Activated naive CD8-positive, alpha-beta T cell treated with anti-CD3 and anti-CD28 coated beads, Interleukin-2, amount 50 U/mL, for 24 hours (primary cell): ENCODE measurements at places on chromosomes 4 and X.

- H3K36me3 ChIP-seq: no peaks in the 10 kb centered on the region
- H3K27ac ChIP-seq: no peak overlapping the region
- H3K27me3 ChIP-seq: no peaks in the 10 kb centered on the region
- H3K4me3 ChIP-seq: no peak overlapping the region
- DNase-seq: no peak
Measured at GRCh38 chr4:62814510-62815047, 1594.7 kb downstream of the TECRL start.

DNA sequence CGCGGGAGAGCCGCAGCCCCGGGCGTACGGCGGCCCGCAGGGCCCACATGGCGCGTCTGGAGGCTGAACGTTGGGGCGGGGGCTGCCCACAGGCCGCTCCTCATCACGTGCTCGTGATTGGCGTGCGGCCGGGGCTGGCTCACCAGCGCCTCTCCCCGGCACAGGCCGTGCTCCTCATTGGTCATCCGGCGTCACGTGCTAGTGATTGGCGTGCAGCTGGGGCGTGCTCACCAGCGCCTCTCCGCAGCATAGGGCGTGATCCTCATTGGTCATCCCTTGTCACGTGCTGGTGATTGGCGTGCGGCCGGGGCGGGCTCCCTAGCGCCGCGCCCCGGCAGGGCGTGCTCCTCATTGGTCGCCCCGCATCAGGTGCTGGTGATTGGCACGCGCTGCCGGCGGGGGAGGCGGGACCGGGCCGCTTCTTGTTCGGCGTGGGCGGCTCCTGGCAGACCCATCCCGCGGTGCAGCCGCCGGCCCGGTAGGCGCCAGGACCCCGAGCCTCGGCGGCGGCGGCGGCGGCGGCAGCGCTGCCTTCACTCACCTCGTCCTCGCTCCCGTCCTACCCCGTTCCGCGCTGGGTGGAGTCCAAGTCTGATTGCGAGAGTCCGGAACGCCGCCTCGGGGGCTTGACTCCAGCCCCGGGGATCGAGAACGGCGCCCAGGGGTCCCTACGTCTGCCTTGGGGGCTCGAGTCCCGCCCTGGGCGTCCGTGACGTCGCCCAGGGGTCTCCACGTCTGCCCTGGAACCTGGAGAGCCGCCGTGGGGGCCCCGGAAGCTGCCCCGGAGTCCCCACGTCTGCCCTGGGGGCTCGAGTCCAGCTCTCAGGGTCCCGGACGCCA, at the start of gene GTPBP6:
TSS of gene GTPBP6 (minus strand) at position 58 of the 840 bp plus-strand sequence. CDS start at position 49, 9 bp downstream.
- H3K36me3 ChIP-seq: peaks cover 9% of the 10 kb centered on the region
- H3K27ac ChIP-seq: peak within 1 kb of the TSS; percentile 97
- peaks cover 35% of the 10 kb centered on the region for H3K4me1 ChIP-seq
- peak; percentile 98 for DNase-seq
- peak within 1 kb of the TSS; percentile 87 for H3K4me3 ChIP-seq
- H3K27me3 ChIP-seq: peaks cover 4% of the 10 kb centered on the region

- H3K4me1 ChIP-seq: peaks cover 39% of the 10 kb centered on the region
- H3K27ac ChIP-seq: no peak overlapping the region
- peaks cover 84% of the 10 kb centered on the region for H3K36me3 ChIP-seq
Measured at GRCh38 chr4:106339431-106339830, 23.1 kb downstream of the AIMP1 start.

DNA sequence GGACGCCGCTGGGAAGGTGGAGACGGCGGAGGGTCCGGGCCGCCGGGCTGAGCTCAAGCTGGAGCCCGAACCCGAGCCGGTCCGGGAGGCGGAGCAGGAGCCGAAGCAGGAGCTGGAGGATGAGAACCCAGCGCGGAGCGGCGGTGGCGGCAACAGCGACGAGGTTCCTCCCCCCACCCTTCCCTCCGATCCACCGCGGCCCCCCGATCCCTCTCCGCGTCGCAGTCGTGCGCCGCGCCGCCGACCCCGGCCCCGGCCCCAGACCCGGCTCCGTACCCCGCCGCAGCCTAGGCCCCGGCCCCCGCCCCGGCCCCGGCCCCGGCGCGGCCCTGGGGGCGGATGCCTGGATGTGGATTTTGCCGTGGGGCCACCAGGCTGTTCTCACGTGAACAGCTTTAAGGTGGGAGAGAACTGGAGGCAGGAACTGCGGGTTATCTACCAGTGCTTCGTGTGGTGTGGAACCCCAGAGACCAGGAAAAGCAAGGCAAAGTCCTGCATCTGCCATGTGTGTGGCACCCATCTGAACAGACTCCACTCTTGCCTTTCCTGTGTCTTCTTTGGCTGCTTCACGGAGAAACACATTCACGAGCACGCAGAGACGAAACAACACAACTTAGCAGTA, 483 bp downstream of the USP27X start:
- DNase-seq: no peak
- peaks cover 29% of the 10 kb centered on the region for H3K4me1 ChIP-seq
- no peak overlapping the region for H3K27ac ChIP-seq
- H3K36me3 ChIP-seq: no peaks in the 10 kb centered on the region

GRCh38 chr4:158347556-158347955, 137.3 kb downstream of the TMEM144 start:
- no peaks in the 10 kb centered on the region for H3K36me3 ChIP-seq
- DNase-seq: no peak
- no peak overlapping the region for H3K27ac ChIP-seq
- no peaks in the 10 kb centered on the region for H3K27me3 ChIP-seq

- peaks cover 3% of the 10 kb centered on the region for H3K27me3 ChIP-seq
- H3K4me3 ChIP-seq: no peak overlapping the region
- no peaks in the 10 kb centered on the region for H3K4me1 ChIP-seq
- no peak overlapping the region for H3K27ac ChIP-seq
Measured at GRCh38 chrX:38069273-38069672, 62.9 kb downstream of the SYTL5 start.

DNA sequence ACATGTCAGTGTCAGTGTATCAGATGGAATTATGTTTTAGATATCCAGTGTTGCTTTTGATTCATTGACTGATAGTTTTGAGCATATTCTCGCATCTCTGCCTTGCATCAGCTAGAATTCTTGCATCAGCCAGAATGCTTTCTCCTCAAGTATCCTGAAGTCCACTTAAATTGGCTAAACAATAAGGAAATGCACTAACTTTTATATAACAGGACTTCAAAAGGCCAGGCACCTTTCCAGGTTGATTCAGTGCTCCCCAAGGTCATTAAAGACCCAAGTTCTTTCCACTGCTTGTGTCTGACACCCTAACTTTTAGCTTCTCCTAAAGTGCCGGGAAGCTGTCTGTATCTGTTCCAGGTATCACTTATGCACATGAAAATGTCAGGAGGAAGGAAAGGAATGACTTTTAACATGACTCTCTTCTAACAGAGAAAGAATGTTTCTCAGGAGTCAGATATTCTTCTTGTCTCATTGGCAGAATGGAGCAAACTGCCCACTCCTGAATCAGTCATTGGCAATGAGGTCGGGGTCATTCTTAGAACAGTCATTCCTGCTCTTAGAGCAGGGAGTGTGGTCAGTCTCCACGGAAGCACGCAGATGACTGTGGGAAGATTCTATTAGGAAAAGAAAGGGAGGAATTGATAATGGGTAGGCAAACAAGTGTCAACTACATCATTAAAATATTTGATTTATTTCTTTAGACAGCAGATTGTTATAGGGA, 92.9 kb upstream of the TLL1 start:
- H3K36me3 ChIP-seq: no peaks in the 10 kb centered on the region
- H3K27ac ChIP-seq: no peak overlapping the region
- no peak overlapping the region for H3K4me3 ChIP-seq
- DNase-seq: no peak

DNA sequence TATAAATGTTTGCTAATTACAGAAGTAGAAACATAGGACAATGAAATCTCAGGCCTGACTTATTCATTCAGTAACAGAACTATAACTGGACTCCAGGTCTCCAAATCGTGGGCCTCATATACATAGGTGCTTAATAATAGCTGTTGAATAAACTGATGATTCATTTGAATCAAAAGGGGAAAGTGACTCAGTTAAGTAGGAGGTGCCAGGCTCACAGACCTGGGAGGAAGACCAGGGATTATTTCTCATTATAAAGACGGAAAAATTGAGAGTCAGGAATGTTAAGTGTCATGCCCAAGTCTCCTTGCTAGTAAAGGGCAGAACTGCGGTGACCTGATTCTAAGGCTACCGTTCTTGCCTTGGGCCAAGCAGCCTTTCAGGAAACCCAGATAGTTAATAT, 131.5 kb downstream of the HS3ST1 start:
- peaks cover 12% of the 10 kb centered on the region for H3K4me1 ChIP-seq
- no peak overlapping the region for H3K4me3 ChIP-seq
- peaks cover 4% of the 10 kb centered on the region for H3K27me3 ChIP-seq
- no peak for DNase-seq

DNA sequence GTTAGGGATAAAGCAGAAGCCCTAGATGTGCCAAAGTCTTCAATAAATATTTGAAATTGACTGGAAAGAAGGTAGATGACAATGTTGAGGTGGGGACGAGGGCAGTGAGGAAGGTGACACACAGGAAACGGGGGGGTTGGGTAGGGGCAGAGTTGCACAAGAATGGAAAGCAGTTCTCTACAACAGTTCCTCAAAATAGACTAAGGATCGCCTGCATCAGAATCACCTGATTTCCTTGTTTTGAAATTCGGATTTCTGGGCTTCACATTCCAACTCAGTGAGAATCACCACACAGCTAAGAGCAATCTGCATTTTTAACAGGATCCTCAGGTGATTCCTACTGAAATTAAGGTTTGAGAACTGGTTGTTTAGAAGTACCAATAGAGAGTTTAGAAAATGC, 70.6 kb downstream of the ARFIP1 start:
- peaks cover 21% of the 10 kb centered on the region for H3K4me1 ChIP-seq
- H3K36me3 ChIP-seq: peaks cover 23% of the 10 kb centered on the region
- peak overlapping the region; percentile 37 for H3K27ac ChIP-seq

DNA sequence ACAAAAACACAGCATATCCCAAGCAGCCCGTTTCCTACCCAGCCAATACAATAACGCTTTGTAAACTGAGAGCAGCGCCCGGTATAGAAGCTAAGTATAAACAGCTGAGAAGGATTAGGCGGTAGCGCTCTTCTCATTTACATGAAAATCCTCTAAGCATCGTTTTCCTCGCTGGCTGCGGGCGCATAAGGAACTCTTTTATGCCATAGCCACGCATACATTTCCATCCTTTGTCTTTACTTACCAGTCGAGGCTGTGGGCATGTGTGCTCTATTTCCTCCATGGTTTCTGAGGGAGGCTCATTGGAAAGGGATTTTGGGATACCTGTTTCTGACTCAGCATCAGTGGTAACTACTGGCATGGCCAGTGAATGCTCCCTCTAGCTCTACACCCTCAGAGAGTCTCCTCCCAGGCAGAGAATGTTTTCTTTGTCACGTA, 383 bp downstream of the PCYT1B start:
- H3K27ac ChIP-seq: no peak overlapping the region
- peak overlapping the region; percentile 67 for H3K4me3 ChIP-seq
- H3K4me1 ChIP-seq: peaks cover 15% of the 10 kb centered on the region
- H3K36me3 ChIP-seq: no peaks in the 10 kb centered on the region
- H3K27me3 ChIP-seq: peaks cover 19% of the 10 kb centered on the region
- no peak for DNase-seq

DNA sequence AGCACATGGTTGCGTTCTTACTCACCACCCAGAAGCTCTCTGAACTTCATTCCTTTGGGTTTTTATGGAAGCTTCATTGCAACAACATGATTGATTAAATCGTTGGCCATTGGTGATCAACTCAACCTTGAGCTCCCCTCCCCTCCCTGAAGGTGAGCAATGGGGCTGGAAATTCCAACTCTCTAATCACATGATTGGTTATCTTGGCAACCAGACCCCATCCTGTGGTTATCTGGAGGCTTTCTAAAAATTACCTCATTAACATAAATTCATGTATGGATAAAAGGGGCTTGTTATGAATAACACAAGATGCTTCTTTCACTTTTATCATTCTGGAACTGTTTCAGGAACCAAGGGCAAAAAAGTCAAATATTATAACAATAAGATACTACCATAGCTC, 34.6 kb upstream of the NMU start:
- no peak overlapping the region for H3K27ac ChIP-seq
- H3K27me3 ChIP-seq: peaks cover 32% of the 10 kb centered on the region
- peaks cover 5% of the 10 kb centered on the region for H3K4me1 ChIP-seq

- peaks cover 2% of the 10 kb centered on the region for H3K4me1 ChIP-seq
- no peak for DNase-seq
- H3K27me3 ChIP-seq: no peaks in the 10 kb centered on the region
- peaks cover 14% of the 10 kb centered on the region for H3K36me3 ChIP-seq
- H3K27ac ChIP-seq: no peak overlapping the region
Measured at GRCh38 chrX:136215559-136215958, 35.6 kb downstream of the MAP7D3 start.

GRCh38 chr4:30616942-30617646, 103.1 kb upstream of the PCDH7 start:
- H3K27me3 ChIP-seq: peaks cover 2% of the 10 kb centered on the region
- no peak overlapping the region for H3K4me3 ChIP-seq
- no peak for DNase-seq
- H3K4me1 ChIP-seq: no peaks in the 10 kb centered on the region
